ENCODE measurements at places on chromosomes 6 and 20. TPM values are rescaled to one million over a fixed set of nuclear protein-coding genes. Genes with fewer than 3 reads are reported as not detected.

Gene FILIP1
- total RNA-seq = not detected

DNA sequence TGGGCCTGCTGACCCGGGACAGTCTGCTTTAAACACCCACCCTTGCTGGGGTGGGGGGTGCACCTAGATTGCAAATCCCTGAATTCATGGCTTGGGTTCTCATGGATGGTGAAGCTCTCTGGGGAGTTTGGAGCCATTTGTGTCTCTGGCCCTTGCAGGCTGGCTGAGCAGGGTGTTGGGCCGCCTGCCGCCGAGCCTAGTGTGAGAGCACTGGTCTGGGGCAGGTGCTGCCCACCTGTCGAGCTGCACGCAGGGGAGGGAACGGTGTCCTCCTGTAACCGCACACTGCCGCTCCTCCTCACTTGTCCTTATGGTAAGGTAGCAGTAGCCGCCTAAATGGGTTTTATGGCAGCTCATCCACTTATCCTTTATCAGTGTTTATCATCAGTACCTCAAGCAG, 143.9 kb downstream of the DTNBP1 start:
- peak; percentile 7 for DNase-seq

- no peak for DNase-seq
Observed at GRCh38 chr20:48754292-48754691, 73.5 kb downstream of the PREX1 start.

GRCh38 chr20:6767536-6768227, at the start of gene BMP2:
TSS of gene BMP2 (plus strand) at chr20:6767686. CDS start at chr20:6770127, 2,441 bp downstream.
- peak; percentile 79 for DNase-seq

Gene SEMG1
- total RNA-seq = not detected

Gene CUL7
- 25.3 TPM for total RNA-seq

GRCh38 chr6:157822245-157823000, 623 bp upstream of the SNX9 start:
- peak; percentile 21 for DNase-seq

DNA sequence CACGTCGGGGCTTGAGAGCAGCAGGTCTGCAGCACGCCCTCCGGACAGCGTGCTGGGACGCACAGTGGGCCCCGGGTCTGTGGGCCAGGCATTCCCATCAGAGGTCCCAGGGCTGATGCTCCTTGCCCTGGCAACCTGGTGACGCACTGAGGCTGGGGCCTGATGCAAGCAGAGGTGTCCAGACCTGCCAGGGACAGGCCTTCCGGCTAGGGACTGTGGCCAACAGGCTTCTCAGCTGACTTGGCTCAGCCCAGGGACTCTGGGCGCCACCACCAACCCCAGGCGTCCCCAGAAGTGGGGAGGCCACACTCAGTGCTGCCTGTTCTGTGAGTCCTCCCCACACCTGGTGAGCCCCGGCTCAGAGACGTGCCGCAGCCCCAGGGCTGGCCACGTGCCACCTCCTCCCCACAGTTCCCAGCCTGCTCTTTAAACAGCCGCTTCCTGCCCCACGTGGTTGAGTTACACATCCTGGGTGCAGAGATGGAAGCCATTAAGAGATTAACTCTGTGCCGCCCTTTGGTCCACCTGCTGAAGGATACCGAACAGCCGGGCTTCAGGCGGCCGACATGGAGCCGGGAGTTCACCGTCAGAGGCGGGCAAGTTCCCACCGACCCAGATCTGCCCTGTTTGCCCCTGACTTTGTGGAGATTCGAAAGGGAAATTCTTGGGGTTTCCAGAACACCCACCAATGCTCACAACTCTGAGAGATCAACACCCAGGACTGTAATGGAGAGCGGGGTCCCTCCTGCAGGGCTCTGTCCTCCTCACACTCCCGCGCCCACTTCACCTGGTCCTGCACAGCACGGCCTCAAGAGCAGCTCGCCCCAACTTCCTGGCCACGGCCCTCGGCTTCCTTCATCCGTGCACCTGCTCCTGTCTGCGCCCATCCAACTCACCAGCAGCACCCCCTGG, 37.6 kb upstream of the ZBP1 start:
- no peak for DNase-seq

Gene CCR6
- not detected for total RNA-seq

DNA sequence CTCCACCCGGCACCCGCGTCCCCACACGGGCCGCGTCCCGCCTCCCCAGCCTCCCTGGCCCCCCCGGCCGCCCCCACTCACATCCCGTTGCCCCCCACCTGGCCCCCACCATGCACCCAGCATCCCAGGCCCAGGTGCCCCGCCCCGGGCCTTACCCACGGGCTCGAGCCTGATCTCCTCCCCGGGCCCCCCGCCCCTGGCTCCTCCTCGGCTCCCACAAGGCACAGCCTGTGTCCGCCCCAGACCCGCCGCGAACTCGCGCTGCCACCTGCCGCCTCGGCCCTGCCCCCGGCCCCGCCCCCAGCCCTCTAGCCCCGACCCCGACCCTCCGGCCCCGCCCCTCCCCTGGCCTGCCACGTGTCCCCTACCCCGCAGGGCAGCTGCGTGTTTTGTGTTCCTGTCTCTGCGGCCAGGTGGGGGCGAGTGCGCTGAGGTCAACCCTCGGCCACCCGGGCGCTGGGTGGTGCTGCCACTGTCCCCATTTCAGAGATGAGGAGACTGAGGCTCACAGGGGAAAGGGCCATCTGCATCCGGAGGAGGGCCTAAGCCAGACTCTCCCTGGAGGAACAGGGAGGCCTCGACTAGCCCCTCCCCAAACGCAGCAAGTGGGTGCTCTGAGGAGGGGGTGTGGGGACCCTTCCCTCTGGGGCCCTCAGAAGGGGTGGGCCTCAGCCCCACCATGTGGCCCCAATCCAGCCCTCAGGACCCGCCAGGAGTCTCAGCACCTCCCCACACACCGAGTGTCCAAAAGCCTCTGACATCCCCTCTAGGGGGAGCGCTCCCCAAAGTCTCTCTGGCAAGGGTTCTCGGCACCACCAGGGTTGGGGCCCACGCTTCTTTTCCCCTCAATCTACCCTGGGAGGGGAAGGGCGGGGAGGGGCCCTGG, 99.8 kb downstream of the TAF4 start:
- peak; percentile 56 for DNase-seq

Gene IL17A
- total RNA-seq = not detected

DNA sequence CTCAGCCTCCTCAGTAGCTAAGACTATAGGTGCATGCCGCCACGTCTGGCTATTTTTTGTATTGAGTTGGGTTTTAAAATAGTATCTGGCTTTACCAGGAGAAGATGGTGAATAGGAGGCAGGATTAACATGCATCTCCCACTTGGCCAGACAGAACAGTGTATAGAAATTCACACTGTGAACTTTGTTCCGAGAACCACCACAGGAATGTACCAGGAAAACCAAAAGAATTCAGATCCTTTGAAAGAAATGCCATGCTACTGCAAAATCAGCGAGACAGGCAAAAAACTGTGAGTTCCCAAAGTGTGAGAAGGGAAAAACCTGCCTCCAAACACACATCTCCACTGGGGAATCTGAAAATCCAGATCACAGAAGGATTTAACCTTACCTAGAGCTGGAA, 327.6 kb downstream of the NKAIN2 start:
- DNase-seq = peak; percentile 3

Data from Caco-2 (cell line).